Stimulated activated CD8-positive, alpha-beta memory T cell treated with anti-CD3 and anti-CD28 coated beads, Interleukin-4, amount 100 ng/mL, for 48 hours (primary cell): ENCODE measurements at places on chromosomes 2 and 18.

DNA sequence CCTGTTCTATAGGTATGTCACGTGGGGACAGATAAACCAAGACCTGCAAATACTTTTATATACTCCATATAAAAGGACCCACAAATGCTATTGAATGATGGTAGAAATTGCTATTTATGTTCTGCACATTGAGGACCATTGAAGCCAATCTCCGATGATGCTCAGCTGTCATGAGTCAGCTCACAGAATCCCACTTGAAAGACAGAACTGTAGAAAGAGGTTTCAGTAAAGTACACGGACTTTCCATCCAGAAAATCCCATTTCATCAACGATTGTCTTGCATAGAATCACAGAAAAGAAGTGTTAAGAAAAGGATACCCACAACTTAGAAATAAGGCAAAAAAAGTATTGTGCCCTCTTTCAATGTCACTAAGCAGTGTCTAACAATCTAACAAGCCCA lies 169.0 kb upstream of the COPS8 start:
- DNase-seq, result no peak

DNA sequence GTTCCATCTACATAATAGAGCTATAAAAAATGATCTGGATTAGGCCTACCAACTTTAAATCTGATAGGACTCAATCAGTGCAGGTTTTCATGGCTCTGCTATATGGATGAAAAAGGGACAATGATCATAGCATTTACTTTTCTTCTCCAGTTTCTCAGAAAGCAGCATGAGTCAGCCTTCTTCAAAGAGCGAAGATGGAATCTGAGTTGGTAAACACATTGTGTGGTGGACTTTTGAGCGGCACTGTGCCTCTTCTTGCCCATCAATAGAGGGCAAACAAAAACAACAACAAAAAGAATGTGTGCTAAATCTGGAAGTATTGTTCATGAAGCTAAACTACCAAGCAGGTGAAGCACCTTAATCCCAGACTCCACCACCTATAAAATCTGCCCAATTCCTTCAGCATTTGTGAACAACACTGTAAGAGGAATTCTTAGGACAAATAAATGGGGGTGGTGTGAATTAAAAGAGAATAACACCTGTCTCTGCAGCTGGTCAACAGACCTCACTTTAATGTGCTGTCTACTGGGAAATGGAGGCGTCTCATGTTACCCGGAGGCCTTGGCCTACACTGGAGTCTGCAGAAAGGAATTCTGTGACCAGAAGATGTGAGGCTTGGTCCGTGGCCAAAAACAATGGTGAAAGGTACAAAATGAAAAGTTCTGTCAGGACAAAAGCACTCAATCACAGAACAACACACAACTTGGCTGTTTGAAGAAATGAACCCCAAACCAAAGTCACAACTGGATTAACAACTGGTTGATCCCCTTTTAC lies 609.0 kb downstream of the IRS1 start:
- no peak for DNase-seq

DNA sequence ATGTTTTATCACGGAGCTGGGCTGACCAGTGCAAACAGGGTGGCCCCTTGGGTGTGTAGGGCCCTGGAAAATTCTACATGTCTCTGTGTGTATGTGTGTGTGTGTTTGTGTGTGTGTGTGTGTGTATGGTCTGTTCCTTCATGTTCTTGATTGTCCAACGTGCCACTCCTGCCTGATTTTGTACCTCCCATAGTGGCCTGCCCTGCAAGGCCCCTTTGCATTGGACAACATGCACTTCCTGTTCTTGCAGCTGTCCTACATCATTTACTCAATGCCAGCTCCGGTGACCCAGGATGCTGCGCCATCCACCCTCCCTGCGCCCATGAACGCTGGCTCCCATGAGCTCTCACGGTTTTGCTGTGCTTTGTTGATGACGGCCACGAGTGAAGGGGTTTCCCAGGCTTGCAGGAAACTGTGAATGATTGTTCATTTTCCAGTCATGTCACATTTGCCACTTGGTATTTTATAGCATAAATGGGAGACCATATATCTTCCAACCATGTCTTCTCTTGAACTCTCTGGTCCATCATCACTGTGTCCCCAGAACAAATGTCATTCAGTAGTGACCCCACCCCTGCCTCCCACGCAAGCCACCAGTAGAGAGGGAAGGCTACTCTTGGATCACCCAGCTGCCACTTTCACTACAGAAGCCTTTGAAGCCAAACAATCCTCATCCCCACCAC lies 69.7 kb upstream of the NCK2 start:
- peak; percentile 50 for DNase-seq

- DNase-seq, result no peak
Observed at GRCh38 chr18:42190643-42191042, 235.6 kb downstream of the PIK3C3 start.

DNA sequence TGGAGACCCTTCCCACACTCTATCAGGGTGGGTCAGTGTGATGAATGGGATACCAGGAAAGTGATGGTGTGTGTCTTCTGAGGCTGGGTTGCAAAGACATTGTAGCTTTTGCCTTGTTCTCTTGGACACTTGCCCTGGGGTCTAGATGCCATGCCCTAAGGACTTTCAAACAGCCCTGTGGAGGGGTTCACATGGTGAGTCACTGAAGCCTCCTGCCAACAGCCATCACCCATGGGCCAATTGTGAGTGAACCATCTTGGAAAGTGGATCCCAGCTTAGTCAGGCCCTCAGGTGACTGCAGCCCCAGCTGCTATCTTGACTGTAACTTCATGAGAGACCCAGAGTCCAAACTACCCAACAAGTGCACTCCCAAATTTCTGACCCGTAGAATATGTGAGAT lies 25.8 kb upstream of the IGFBP5 start:
- no peak for DNase-seq

DNA sequence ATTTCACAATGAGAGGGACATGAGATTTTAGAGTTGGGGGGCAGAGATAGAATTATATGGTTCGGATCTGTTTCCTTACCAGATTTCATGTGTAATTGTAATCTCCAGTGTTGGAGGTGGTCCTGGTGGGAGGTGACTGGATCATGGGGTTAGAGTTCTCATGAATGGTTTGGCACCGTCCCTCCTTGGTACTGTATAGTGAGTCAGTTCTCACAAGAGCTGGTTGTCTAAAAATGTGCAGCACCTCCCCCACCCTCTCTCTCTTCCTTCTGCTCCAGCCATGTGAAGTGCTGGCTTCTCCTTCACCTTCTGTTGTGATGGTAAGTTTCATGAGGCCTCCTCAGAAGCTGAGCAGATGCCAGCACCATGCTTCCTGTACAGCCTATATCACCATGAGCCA lies 138.1 kb downstream of the SCG2 start:
- DNase-seq, result no peak

- DNase-seq, result no peak
Observed at GRCh38 chr18:70337139-70337972, 48.5 kb downstream of the SOCS6 start.

- no peak for DNase-seq
Observed at GRCh38 chr2:161199912-161200701, 39.9 kb downstream of the TANK start.

GRCh38 chr2:121185571-121186074 lies 99.4 kb downstream of the TFCP2L1 start:
- DNase-seq, result no peak

DNA sequence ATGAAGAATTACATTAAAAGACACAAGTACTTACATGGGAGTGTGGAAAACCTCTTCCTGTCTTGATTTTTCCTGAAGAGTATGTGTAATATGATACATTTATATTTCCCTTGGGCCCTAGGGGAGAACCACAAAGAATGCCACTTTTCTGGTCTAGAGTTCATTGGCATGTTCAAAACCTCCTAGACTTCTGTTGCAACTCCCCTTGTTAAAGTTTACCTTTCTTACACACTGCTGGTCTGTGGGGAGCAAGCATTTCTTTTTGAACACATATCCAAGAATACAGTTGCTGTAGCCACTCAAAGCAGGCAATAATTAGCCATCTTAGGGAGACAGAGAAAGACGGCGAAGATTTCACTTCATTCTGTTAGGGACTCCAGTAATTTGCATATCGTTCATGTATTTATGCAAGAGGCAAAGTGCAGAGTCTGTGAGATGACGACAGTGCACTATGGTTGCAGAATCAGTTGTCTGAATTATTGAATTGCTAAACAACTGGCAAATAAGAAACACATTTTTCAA lies 103.5 kb downstream of the NOL4 start:
- no peak for DNase-seq
